Stimulated activated CD8-positive, alpha-beta memory T cell treated with anti-CD3 and anti-CD28 coated beads, Interleukin-2, amount 100 ng/mL, for 1 hour (primary cell): ENCODE measurements at places on chromosomes 1 and 21.

DNA sequence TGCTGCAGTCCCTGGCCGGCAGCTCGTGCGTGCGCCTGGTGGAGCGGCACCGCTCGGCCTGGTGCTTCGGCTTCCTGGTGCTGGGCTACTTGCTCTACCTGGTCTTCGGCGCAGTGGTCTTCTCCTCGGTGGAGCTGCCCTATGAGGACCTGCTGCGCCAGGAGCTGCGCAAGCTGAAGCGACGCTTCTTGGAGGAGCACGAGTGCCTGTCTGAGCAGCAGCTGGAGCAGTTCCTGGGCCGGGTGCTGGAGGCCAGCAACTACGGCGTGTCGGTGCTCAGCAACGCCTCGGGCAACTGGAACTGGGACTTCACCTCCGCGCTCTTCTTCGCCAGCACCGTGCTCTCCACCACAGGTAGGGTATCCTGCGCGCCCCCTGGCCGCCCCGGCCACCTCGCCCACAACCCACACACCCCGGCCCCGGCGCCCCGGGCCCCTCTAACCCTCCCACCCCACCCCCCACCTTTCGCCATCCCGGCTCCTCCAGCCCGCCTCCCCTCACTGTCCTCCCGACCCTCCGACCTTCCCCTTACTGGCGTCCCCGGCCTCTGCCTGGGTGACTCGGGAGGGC lies 352 bp downstream of the KCNK1 start:
- DNase-seq: no peak

GRCh38 chr1:67846538-67846937 lies 13.3 kb upstream of the GNG12 start:
- DNase-seq: no peak

DNA sequence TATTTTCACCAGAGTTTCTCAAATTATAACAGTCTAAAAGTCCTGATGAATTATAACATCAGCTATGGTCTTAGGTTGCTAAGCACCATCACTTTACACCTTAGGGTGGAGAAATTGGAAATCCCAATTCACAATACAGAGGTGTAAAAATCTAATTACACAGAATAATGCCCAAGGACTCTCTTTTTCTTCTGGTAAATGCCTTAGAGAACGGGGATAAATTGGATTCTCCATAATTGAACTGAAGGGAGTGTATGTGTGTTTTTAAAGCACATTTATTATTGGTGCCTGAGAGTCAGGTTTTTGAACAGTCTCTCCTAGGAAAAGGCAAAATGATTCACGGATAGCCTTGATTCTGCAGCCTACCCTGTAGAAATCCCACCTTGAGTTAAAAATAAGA lies 66.8 kb downstream of the NIBAN1 start:
- DNase-seq: no peak

- no peak for DNase-seq
Observed at GRCh38 chr1:91527266-91527765, 26.7 kb downstream of the CDC7 start.

DNA sequence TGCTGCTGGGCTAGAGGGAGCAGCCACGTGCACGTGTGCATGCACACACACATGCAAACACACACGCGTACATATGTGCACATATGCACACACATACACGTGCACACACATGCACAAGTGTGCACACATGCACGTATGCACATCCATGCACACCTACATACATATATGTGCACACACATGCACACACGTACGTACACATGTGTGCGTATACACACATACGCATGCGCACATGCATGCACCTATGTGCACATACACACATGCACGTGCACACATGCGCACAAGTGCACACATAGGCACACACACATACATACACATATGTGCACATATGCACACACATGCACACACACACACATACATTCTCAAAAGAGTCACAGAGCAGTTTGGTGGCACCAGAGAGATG lies 85.9 kb upstream of the SLC25A33 start:
- no peak for DNase-seq

GRCh38 chr1:110606657-110607535 lies 738 bp upstream of the KCNA2 start:
- DNase-seq: no peak

- DNase-seq: no peak
Observed at GRCh38 chr1:111503585-111504060, at the start of the genes ADORA3 and TMIGD3. TSS of gene ADORA3 (minus strand) at chr1:111503633. CDS start at chr1:111503354, 279 bp downstream. TSS of gene TMIGD3 (minus strand) at chr1:111503633. CDS start at chr1:111503354, 279 bp downstream.

- no peak for DNase-seq
Observed at GRCh38 chr1:157069601-157070000, 24.1 kb upstream of the ARHGEF11 start.

DNA sequence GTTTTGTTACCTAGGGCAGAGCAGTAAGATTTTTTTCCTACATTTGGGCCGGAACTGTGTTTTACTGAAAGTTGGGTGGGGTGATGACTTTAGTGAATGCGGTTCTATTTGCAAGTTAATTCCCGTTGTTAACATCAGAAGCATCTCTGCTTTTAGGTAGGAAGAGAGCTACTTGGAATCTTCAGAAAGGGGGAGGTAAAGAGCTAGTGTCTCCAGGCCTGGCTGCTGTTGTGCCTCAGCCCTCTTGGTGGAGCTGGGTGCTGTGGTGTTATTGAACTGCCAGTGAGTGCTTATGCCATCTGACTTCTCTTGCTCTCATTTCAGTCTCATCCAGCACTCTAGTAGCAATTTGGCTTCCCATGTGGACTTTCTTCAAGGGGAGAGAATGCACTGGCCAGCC lies 3.4 kb downstream of the KDM4A start:
- DNase-seq: no peak

GRCh38 chr1:158830074-158830677 lies 975 bp upstream of the MNDA start:
- no peak for DNase-seq

GRCh38 chr21:45430521-45431501 lies 25.8 kb downstream of the COL18A1 start:
- DNase-seq: no peak

- DNase-seq: no peak
Observed at GRCh38 chr1:111908011-111908621, 81.4 kb downstream of the KCND3 start.
